ENCODE measurements at places on chromosomes 7 and 10.
A peak's percentile ranks its signal among the peaks of the same experiment; 100 is the strongest.

DNA sequence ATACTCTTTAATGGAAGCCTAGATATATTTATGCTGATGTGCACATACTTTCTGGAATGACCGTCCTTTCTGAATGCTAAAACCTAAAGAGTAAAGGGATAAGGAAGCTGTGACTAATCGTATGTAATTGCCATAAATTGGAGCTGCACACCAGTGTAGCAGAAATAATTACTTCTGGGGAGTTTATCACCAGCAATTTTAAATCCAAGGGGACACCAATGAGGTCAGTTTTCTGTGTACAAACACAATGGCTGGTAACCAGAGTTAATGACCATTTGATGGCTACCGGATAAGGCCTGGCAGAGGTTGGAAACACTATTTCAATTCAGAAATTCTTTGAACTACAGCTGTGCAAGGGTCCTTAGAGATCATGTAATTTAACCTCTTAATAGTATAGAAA, 670.1 kb downstream of the REEP3 start:
- no peak for DNase-seq

- DNase-seq, result no peak
Measured at GRCh38 chr10:77771450-77771849, 133.8 kb upstream of the KCNMA1 start.

- DNase-seq, result no peak
Measured at GRCh38 chr7:77425101-77426051, 9.2 kb upstream of the GSAP start.

- DNase-seq, result no peak
Measured at GRCh38 chr10:108791794-108792474, 1131.4 kb downstream of the XPNPEP1 start.

DNA sequence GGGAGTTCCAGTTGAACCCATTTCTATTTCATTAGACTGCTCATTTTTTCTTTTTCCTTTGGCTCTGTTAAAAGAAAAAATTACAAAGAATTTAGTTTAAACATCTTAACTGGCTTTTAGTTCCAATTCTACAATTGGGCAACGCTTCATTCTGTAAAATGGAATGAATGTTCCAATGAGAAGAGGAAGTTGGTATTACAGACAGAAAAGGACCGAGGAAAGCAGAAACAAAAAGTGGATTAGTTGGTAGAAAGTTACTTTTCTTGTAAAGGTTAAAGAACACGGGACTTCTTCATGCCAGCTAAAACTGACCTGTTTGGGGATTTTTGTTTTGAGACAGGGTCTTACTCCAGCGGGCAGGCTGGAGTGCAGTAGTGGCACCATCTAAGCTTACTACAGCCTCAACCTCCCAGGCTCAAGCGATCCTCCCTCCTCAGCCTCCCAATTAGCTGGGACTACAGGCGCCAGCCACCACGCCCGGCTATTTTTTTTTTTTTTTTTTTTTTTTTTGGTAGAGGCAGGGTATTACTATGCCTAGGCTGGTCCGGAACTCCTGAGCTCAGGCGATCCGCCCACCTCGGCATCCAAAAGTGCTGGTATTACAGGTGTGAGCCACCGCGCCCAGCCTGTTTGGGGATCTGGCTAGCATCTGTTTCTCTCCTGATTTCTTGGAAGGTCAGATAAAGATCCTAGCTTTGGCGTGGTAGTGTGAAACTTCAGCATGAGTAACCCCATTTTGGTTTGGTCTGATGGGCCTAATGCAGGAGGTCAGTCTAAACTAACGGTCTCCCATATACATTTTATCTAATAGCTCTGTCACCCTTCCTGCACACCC, 1.3 kb upstream of the VDAC2 start:
- DNase-seq, result peak; percentile 18

GRCh38 chr10:28282336-28282735, 20.5 kb downstream of the MPP7 start:
- no peak for DNase-seq

GRCh38 chr7:47387506-47387905, 194.4 kb downstream of the TNS3 start:
- DNase-seq, result no peak

Data from globus pallidus (tissue), 1 donor.